ENCODE measurements at places on chromosomes 2 and 18.

GRCh38 chr18:10973567-10974203 is 175.7 kb downstream of the PIEZO2 start:
- DNase-seq = no peak

- DNase-seq = no peak
These were observed 560.7 kb downstream of the DSC3 start for GRCh38 chr18:30481871-30482270.

- DNase-seq = no peak
These were observed 10.6 kb downstream of the TRABD2A start for GRCh38 chr2:84870306-84870705.

- no peak for DNase-seq
These were observed 67.4 kb downstream of the STEAP3 start for GRCh38 chr2:119290859-119291587.

DNA sequence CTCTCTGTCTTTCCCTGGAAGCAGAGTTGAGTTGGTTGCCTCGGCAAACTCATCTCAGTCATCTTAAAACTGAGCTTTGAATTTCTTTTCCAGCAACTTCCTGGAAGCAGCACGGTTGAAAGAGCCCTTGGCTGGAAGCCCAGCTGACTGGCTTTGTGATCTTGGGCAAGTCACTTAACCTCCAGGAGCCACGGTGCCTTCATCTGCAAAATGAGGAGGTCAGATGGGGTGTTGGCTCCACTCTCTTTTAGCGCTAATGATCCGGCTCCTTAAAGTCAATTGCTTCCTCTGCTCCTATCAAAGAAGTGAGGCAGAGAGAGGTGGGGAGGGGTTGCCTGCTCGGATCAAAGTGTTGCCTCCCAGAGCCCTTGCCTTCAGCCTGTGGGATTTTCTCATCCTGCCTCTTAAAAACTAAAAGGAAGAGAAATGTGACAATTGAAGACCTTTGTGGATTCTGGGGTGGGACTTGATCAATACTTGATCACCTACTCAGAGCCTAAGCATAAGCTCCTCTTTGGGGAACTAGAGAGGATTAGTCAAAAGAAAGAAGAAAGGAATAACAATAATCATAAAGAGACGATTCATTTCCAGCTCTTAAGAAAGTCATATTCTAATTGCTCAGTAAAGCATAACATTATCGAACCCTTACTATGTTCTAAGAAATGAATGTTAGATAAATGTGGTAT is 86.6 kb downstream of the MYCN start:
- DNase-seq = no peak

- DNase-seq = no peak
These were observed 15.5 kb upstream of the CDC42EP3 start for GRCh38 chr2:37686792-37687526.

DNA sequence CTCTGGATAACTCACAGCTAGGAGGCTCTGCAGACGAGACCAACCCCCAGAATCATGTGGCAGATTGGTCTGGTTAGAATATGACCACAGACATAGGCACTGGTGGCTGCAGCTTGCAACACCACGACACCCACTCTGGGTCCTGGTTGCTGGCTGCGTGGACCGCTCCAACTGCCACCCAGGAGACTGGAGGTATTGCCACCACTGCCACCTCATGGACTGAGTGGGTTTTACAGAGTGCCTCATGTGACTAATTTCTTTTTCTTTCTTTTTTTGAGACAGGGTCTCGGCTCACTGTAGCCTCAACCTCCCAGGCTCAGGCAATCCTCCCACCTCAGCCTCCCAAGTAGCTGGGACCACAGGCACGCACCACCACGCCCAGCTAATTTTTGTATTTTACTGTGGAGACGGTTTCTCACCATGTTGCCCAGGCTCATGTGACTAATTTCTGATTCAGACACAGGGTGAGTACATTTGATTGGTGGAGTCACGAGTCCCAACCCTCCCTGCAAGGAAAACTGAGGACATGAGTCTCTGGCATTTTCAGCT is 29.9 kb upstream of the NT5DC4 start:
- no peak for DNase-seq

All from cortex of kidney (tissue), 1 donor.